Activated T-cell treated with anti-CD3 and anti-CD28 coated beads for 4 hours (primary cell): ENCODE measurements at places on chromosomes 3 and 15.

DNA sequence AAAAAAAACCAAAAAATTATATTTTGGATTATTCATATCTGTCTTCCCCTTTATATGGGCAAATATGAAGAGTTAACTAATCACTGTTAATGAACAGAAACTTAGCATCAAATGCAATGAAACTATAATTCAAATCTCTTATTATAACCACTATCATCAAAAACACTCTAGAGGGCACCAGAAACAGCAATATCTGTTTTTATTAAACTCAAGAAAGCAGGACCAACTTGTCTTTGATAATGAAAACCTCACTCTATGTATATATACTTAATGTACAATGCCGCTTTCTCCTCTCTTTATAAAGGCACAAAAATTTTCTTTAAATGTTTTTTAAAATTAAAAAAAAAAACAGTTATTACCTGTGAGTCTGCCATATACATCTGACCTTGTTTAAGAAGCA is 92.7 kb downstream of the UACA start:
- no peak for DNase-seq

GRCh38 chr3:70811880-70812279 is 499.4 kb upstream of the MDFIC2 start:
- no peak for DNase-seq

GRCh38 chr15:88835646-88836045 is 32.4 kb downstream of the ACAN start:
- DNase-seq, result no peak

DNA sequence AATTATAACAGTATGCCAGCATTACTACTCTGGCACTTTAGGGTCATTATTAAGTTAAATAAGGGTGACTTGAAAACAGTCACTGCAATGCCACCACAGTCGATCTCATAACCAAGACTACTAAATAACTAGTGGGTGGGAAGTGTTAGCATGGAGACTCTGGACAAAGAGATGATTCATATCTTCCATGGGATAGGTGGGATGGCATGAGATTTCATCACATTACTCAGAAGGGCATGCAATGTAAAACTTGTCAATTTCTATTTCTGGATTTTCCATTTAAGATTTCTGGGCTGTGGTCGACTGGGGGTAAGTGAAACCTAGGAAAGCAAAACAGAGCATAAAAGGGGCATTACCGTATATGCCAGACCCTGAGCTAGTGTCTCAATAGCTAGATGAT is 538.9 kb upstream of the GRM7 start:
- DNase-seq, result no peak

- no peak for DNase-seq
Observed at GRCh38 chr3:20462226-20462625, 276.2 kb upstream of the SGO1 start.

DNA sequence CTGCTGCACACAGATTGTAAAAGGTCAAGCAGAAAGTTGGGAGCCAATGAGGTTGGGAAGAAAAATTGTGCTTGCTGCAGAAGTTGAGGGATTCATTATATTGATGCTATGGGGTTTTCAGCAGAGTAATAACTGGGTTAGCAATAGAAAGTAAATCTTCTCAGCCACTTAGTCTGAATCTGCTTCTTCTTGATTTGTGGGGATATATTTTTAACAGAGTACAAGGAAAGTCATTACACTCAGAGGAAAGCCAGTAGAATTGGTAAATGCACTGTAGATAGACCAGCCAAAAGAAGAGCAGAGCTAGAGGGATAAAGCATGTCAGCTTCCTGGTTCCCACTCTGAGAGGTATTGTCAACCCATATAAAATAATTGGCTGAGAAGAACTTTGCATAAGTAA is 663.6 kb downstream of the NLGN1 start:
- DNase-seq, result no peak

- no peak for DNase-seq
Observed at GRCh38 chr15:33971811-33972210, 3.5 kb downstream of the CHRM5 start.

- peak; percentile 2 for DNase-seq
Observed at GRCh38 chr3:197878427-197878826, 71.6 kb upstream of the RPL35A start.

DNA sequence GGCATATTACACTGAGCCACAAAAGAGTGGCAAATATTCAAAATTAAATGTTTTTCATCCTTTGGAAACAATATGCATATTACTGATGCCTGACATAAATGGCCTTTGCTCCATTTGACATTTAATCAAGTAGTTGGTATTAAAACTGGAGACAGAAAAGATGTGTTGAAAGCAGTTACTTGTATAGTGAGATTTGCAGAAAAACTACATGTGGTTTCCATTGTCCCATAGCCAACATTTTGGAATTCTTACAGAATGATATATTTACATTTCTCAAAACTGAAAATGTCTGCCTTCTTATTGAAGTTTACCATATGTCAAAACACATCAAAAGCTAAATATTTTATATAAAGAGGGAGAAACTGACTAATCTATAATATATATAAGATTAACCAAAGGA is 21.6 kb downstream of the SHOX2 start:
- DNase-seq, result no peak

GRCh38 chr15:51938286-51938685 is 33.3 kb downstream of the LEO1 start:
- no peak for DNase-seq

- DNase-seq, result no peak
Observed at GRCh38 chr3:57982561-57983243, 25.5 kb upstream of the FLNB start.

DNA sequence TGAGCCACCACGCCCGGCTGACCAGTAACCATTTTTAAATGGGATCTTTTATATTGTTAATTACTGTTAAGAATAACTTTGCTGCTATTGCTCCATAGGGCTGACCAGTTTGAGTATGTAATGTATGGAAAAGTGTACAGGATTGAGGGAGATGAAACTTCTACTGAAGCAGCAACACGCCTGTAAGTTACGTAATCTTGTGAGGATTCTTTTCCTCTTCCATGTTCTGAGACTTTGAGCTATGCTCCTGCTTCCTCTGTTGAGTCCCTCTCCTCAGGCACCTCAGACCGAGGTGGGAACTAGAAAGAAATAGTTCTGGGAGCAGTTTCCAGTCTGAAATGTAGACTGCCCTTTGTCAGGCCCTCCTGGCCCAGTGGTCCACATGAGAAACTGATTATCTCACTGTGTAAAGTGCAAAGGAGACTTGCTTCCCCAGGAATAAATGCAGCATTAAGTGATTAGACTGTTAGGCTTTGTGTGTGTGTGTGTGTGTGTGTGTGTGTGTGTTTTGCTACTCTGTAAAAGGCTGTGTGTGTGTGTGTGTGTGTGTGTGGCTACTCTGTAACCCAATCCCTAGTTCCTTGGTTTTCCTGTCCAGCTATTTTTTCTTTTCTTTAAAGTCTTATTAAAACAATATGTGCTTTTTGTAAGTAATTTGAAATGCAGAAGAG is 5.2 kb downstream of the POLR2H start:
- no peak for DNase-seq

DNA sequence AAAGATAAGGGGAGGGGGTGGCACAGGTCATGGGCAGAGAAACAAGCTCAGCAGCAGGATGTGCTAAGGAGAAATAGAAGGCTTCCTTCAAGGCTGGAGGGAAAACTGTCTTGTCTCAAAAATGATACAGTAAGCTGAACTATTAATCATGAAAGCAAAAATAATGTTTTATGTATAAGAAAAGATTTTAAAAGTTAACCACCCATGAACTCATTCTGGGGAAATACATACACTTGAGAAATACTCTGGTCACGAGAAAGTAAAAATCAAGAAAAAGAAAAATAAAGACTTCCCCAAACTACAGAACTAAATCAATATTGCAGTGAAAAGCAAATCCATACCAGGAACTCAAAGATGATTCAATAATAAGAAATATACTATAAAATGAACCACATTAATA is 80.7 kb downstream of the KLF13 start:
- no peak for DNase-seq

- DNase-seq, result no peak
Observed at GRCh38 chr3:25257026-25257425, 171.0 kb upstream of the RARB start.

DNA sequence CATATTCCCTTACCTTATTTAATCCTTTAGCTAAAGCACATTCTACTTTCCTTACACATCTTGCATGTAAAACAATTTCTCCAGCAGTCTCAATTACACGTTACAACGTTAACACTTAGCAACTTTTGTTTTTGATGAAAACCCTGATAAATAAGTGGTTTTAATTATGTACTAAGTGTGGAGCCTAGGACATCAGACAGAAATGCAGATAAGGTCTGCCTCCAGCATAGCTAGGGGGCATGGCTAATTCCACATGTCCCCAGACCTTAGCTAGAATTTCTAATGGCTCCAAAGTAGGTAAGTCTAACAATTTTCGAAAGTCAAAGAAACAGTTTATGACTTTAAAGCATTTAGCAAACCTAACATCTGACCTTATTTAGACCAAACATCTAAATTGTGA is 77.4 kb upstream of the TERB2 start:
- no peak for DNase-seq

GRCh38 chr15:22956978-22957260 is 23.2 kb downstream of the CYFIP1 start:
- DNase-seq, result no peak

- DNase-seq, result no peak
Observed at GRCh38 chr3:38255627-38256026, 10.0 kb upstream of the SLC22A13 start.

DNA sequence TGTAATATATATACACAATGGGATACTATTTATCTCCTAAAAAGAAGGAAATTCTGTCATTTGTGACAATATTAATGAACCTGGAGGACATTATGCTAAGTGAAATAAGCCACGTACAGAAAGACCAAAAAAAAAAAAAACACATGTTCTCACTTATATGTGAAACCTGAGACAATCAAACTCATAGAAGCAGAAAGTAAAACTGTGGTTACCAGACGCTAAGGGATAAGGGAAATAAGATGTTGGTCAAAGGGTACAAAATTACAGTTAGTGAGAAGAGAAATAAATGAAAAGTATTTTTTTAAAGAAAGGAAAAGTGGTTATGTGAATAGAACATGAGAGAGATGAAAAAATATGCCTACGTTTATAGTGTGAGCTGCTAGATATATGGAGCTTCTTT is 101.1 kb downstream of the CPNE4 start:
- DNase-seq, result no peak

DNA sequence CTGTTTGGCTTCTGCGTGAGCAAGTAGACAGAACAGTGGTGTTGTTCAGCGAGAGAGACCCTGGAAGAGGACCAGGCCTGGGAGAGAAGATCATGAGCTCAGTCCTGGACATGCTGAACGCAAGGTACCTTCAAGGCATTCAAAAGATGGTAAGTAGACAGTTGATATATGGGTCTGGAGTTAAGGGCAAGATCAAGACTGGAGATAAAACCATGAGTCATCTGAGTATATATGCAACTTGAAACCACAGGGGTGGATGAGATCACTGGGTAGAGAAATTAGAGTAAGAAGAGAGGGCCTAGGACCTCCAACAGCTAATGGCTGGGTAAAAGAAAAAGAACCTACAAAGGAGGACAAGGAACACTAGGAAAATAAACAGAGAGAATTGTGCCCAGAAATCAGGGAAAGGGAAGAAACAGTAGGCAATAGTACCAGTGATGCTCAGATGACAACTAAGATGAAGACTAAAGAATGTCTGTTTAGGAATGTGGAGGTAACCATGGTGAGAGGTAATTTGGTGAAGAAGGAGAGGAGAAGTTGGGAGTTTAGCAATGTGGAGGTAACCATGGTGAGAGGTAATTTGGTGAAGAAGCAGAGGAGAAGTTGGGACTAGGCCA is 343.2 kb upstream of the ADAMTS9 start:
- no peak for DNase-seq

GRCh38 chr15:47586653-47587224 is 130.6 kb upstream of the SEMA6D start:
- no peak for DNase-seq

DNA sequence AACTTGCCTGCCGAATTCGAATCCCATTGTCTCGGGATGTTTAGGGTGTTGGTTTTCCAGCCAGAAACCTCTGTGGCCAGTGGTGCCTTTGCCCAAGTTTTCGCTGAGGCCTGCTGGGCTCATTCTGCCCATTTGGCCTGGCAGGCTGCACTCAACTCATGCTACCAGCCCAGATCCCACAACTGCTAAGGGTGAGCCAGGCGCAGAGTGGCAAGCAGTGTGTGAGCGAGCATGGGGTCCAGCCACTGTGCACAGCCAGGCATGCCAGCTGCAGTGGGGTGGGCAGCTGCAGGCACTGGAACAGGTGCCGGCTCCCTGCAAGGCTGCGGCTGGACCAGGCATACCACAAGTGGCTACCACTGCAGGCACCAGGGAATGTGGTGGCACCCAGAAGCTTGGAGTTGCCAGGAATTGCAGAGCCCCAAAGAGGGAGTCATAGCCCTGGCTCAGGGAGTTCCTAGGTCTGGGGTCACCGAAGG is 151.4 kb upstream of the P2RY1 start:
- no peak for DNase-seq

GRCh38 chr3:132034486-132035464 is at the start of gene CPNE4:
Gene CPNE4 (minus strand): TSS chr3:132035014.
- DNase-seq, result peak; percentile 37

- no peak for DNase-seq
Observed at GRCh38 chr3:114567771-114568170, 273.9 kb downstream of the TIGIT start.

- no peak for DNase-seq
Observed at GRCh38 chr3:66196633-66197032, 24.2 kb upstream of the SLC25A26 start.

DNA sequence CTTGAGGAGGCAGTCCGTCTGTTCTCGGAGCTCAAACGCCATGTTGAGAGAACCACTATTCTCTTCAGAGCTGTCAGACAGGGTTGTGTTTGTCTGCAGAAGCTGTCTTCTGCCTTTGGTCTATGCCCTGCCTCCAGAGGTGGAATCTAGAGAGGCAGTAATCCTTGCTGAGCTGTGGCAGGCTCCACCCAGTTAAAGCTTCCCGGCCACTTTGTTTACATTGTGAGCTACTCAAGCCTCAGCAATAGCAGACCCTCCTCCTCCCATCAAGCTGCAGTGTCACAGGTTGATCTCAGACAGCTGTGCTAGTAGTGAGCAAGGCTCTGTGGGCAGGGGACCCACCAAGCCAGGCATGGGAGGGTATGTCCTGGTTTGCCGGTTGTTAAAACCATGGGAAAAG is 8.9 kb downstream of the OR5AC2 start:
- DNase-seq, result no peak

DNA sequence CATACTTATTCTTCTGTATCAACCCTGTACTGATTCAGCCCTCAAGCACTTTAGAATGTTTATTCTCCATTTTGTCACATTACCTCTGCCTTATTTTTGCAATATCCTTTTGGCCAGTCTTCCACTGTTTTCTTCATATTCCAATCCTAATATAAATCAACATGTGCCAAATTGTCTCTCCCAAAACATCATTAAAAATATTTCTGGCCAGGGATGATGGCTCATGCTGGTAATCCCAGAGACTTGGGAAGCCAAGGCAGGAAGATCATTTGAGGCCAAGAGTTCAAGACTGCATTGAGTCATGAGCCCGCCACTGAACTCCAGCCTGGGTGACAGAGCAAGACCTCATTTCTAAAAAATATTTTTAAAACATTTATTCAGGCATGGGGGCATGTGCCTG is 641.4 kb upstream of the CBLB start:
- DNase-seq, result no peak
